ENCODE measurements at places on chromosomes 4 and X. TPM values are rescaled to one million over a fixed set of nuclear protein-coding genes. Genes with fewer than 3 reads are reported as not detected.

POU3F4 gene
- polyA plus RNA-seq, result not detected

SERPINA7 gene
- 0.16 TPM for polyA plus RNA-seq

GRCh38 chrX:129235903-129236302 is 287.4 kb downstream of the SMARCA1 start:
- DNase-seq, result no peak

DNA sequence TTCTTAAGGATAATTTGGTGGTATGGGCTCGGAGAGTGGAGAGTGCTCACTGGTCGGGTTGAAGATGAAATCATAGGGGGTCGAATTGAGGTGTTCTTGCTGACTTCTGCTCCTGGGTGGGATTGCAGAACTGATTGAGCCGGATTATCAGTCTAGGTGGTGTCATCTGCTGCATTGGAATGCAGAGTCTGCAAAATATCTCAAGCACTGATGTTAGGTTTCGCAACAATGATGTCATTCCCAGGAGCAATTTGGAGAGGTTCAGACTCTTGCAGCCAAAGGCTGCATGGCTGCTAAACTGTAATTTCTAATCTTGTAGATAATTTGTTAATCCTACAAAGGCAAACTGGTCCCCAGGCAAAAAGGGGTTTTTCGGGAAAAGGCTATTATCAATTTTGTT is 67.7 kb downstream of the RHOH start:
- DNase-seq, result no peak

- DNase-seq, result no peak
These were observed 188.7 kb downstream of the GBA3 start for GRCh38 chr4:22881411-22881810.

DNA sequence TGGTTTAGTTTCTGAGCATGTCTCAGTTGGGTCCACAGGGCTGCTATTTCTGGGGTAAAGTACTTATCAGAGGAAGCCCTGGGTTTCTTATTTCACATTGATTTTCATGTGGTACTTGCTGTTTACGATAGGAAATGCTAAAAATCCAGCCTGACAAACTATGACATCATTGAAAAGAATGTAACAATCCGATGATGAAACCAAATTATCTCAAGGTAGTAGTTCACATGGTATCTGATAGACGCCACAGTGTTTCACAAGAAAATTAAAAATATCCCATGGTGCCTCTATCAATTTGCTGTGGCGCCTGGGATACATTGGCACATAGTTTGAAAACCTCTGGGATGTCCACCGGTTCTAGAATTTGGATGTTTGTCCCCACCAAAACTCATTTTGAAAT is 418.9 kb upstream of the RPS6KA3 start:
- no peak for DNase-seq

GRCh38 chr4:17168571-17168970 is 270.1 kb upstream of the LDB2 start:
- no peak for DNase-seq

DNA sequence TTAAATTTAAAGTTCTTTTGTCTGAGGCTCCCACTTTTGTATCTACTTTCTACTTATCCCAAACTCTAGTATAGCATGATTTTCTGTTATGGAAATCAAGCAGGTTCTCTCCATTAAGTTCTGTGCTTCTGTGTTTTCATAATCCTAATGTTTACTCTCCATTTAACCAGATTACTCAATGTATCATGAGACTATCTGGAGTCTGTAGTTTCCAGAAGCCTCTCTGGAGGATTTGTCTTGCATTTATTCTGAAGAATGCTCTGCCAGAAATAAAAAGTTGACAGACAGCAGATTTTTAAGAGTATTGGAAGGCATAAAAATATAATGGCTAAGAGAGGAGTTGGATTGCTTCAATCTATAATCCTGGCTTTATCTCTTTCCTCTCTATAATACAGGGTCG is 39.2 kb upstream of the PLS3 start:
- DNase-seq, result no peak

GRCh38 chr4:148774134-148774533 is 331.9 kb upstream of the NR3C2 start:
- no peak for DNase-seq

- DNase-seq, result no peak
These were observed 60.7 kb upstream of the PGM2 start for GRCh38 chr4:37765741-37766140.
